Activated naive CD8-positive, alpha-beta T cell treated with anti-CD3 and anti-CD28 coated beads, Interleukin-2, amount 10 ng/mL, durations not matched to agents 7 days and 5 days (primary cell): ENCODE measurements at places on chromosomes 7 and 10. TPM values are rescaled to one million over a fixed set of nuclear protein-coding genes. Genes with fewer than 3 reads are reported as not detected.
A peak's percentile ranks its signal among the peaks of the same experiment; 100 is the strongest.

GRCh38 chr7:29764227-29764626 lies 42.1 kb upstream of the WIPF3 start:
- no peaks in the 10 kb centered on the region for H3K36me3 ChIP-seq
- no peak overlapping the region for H3K27ac ChIP-seq
- H3K4me3 ChIP-seq, result no peak overlapping the region
- no peak for DNase-seq
- no peaks in the 10 kb centered on the region for H3K4me1 ChIP-seq

GRCh38 chr7:95491634-95492314 lies 6.0 kb downstream of the ASB4 start:
- DNase-seq, result no peak
- no peak overlapping the region for H3K4me3 ChIP-seq
- no peak overlapping the region for H3K27ac ChIP-seq
- no peaks in the 10 kb centered on the region for H3K4me1 ChIP-seq

- no peak for DNase-seq
- no peak overlapping the region for H3K27ac ChIP-seq
- peaks cover 16% of the 10 kb centered on the region for H3K36me3 ChIP-seq
- no peak overlapping the region for H3K4me3 ChIP-seq
- H3K27me3 ChIP-seq, result no peaks in the 10 kb centered on the region
These were observed 42.4 kb downstream of the PRPF18 start for GRCh38 chr10:13629116-13629515.

DNA sequence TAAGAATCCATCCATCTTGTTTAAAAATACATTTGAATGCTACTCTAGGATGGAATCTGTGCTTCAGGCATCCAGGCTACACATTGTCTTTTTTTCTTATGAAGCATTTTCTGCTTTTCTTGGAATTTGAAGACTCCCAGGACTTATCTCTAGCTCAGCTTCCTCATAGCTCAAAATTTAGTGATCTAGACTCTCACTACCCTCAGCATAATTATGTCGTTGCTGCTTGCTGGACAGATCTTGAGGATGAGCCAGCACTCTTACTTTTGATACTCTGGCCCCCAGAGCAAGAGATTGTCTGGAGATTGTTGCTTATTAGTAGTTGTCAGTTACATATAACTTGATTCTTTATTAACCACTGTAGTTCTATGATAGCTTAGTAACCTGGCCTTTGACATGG lies 83.3 kb upstream of the FGL2 start:
- H3K27ac ChIP-seq, result no peak overlapping the region
- peaks cover 9% of the 10 kb centered on the region for H3K36me3 ChIP-seq
- no peak for DNase-seq
- no peak overlapping the region for H3K4me3 ChIP-seq
- H3K27me3 ChIP-seq, result no peaks in the 10 kb centered on the region

- H3K27me3 ChIP-seq, result peaks cover 47% of the 10 kb centered on the region
- peaks cover 3% of the 10 kb centered on the region for H3K4me1 ChIP-seq
- peak overlapping the region; percentile 32 for H3K4me3 ChIP-seq
- H3K27ac ChIP-seq, result no peak overlapping the region
- peak; percentile 31 for DNase-seq
These were observed 486 bp downstream of the CACNA2D1 start for GRCh38 chr7:82443036-82443546.

DNA sequence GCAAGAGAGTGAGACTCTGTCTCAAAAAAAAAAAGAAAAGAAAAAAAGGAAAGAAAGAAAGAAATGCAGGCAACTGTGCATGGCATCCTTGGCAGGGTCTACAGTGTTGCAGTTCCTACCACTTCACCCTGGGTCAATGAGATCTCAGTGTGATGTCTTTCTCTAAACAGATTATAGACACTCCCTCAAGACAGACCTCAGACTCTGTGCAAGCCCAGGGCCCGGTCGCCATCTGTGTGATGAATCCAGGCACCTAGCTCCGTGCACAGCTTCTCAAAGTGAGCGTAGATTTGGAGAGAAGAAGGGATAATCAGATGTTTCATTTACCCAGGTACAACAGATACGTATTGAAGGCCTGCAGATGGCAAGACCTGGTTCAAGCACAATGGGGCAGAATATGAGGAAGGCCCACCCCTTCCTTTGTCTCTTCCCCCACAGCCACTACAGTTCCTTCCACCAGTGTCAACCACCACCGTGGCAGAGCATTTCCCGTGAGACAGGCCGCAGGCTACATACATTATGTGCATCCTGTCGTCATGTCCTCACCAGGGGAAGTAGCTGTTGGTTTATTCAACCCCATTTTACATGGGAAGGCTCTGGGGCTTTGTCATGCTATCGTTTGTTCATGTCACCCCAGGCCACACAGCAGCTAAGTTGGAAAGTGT lies 471.7 kb upstream of the GALNT17 start:
- H3K4me1 ChIP-seq, result peaks cover 22% of the 10 kb centered on the region
- peaks cover 4% of the 10 kb centered on the region for H3K36me3 ChIP-seq
- peak; percentile 61 for DNase-seq

- no peak overlapping the region for H3K27ac ChIP-seq
- DNase-seq, result no peak
- H3K27me3 ChIP-seq, result no peaks in the 10 kb centered on the region
- no peaks in the 10 kb centered on the region for H3K36me3 ChIP-seq
These were observed 1259.7 kb downstream of the XPNPEP1 start for GRCh38 chr10:108663587-108663986.

- no peak overlapping the region for H3K4me3 ChIP-seq
- H3K36me3 ChIP-seq, result peaks cover 15% of the 10 kb centered on the region
- DNase-seq, result no peak
- H3K27ac ChIP-seq, result no peak overlapping the region
- peaks cover 26% of the 10 kb centered on the region for H3K4me1 ChIP-seq
- H3K27me3 ChIP-seq, result no peaks in the 10 kb centered on the region
These were observed 232.9 kb upstream of the KAT6B start for GRCh38 chr10:74593470-74593869.

DNA sequence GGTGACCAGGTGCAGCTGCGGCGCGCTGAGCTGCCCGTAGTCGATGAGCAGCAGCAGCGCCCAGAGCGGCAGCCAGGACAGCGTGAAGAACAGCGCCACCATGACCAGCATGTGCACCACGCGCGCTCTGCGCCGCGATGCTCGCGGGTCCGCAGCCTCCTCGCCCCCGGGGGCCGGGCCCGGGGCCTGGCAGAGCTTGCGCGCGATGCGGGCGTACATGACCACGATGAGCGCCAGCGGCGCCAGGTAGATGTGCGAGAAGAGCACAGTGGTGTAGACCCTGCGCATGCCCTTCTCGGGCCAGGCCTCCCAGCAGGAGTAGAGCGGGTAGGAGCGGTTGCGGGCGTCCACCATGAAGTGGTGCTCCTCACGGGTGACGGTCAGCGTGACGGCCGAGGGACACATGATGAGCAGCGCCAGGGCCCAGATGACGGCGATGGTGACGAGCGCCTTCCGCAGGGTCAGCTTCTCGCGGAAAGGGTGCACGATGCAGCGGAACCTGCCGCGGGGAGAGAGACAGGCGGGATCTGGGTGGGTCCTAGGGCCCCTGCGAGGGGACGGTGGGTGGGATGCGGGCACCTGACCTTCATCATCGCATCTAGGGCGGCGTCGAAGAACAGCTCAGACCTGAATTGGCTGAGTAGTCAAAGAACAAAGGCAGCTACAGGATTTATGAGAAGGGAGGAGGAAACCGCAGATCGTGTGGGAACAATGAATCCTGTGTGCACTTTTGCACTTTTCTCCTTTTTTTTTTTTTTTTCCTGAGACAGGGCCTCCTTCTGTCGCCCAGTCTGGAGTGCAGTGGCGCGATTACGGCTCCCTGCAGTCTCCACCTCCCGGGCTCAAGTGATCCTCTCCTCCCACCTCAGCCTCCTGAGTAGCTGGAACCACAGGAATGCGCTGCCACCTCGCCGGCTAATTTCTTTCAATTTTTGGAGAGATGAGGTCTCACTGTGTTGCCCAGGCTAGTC lies 22.4 kb upstream of the PPA1 start:
- H3K4me1 ChIP-seq, result peaks cover 6% of the 10 kb centered on the region
- H3K36me3 ChIP-seq, result no peaks in the 10 kb centered on the region
- peaks cover 52% of the 10 kb centered on the region for H3K27me3 ChIP-seq
- peak overlapping the region; percentile 62 for H3K4me3 ChIP-seq
- H3K27ac ChIP-seq, result no peak overlapping the region

DNA sequence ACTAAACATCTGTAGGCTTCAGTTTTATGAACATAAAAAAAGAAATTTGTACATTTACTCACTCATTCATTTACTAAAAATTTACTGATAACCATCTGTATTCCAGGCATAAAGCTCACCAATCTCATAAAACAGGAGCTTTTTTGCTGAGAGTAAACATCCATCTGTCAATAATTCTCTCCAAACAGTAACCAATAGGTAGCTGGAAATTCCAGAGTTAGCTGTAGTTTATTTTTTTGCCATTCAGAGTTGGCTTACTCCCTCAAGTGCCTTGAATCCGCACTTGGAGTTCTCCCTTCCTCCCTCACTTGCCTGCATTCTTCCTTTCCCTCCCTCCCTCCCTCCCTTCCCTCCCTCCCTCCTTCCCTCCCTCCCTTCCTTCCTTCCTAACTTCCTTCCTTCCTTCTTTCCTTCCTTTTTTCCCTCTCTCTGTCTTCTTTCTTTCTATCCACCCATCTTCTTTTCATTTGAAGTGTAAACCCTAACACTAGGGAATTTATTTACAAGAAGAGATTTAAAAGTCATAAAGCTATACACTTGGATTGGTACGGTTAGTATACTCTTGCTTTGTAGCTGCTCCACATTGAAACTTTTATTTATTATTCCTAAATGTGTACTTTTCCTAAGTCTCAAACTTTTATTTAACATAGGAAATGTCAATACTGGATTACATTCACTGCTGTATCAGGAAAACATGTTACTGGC lies 44.6 kb upstream of the BICC1 start:
- no peaks in the 10 kb centered on the region for H3K36me3 ChIP-seq
- peaks cover 24% of the 10 kb centered on the region for H3K27me3 ChIP-seq
- DNase-seq, result no peak
- H3K4me3 ChIP-seq, result no peak overlapping the region
- no peak overlapping the region for H3K27ac ChIP-seq

THSD7A gene
- not detected for total RNA-seq

CACNA2D1 gene
- not detected for total RNA-seq

COBL gene
- not detected for total RNA-seq

PRKCQ gene
- total RNA-seq, result 61.2 TPM
